ENCODE measurements at places on chromosomes 3 and 15.
A peak's percentile ranks its signal among the peaks of the same experiment; 100 is the strongest.

DNA sequence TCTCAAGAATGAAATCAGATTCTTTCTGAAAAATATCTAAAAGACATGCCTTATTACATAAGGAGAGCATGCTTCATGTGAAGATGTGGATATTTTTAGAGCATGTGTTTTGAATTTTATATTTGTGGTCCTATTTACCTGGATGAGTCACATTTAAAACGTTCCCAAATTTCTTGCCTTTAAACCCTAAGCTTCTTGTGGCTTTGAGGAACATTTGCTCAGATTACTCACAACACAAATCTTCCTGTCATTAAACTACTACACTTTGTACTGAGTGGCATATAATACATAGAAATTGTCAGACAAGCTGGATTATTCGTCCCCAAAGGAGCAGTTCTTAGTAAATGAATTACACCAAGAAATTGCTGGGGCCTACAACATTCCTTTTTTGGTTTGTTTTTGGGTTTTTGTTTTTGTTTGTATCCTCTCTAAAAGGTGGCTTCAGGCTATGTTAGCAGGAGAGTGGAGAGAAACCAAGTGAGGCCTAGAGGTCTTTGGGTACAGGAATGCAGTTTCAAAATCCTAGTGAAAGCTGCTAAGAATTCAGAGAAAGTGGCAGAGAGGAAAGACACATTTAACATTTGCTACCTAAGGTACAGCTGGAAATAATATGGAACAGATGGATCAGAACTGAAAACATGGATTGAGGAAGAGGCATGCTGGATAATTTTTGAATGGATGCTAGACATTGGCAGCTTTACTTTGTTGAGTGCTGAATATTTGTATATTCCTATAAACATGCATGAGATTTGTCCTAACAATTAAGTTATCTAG is 128.1 kb downstream of the RPL22L1 start:
- DNase-seq, result no peak

DNA sequence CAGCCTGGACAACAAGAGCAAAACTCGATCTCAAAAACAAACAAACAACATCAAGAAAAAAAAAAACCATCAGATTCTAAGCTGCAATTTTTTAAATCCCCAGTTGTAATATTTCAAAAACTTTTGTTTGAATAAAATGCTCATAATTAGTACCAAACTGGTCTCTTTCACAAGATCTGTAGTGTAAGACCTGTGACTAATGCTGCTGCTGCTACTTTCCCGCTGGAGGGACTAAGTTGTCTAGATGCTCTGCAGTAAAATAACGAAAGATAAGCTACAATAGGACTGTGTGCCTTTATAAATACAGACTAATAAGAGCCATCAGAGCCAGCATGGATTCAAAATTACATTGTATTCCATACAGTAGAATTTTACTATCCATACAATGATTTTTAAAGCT is 45.4 kb downstream of the TM4SF4 start:
- DNase-seq, result no peak

DNA sequence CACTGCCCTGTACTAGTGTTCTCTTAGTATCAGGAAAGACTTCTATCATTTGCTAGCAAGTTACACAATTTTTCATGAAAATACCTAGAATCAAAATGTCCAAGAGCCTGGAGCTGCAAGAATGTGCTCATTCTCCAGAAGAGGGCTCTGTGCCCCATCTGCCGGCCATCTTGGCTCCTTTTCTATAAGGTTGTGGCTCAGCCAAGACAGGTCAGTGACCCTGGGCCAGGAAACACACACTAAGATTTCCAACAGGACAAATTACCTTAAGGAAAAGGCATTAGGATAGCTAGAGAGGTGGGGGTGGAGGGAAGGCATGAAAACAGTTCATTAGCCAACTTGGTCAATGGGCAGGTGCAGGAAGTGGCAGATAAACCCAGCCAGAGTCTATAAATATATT is 20.7 kb downstream of the TIMP4 start:
- no peak for DNase-seq

DNA sequence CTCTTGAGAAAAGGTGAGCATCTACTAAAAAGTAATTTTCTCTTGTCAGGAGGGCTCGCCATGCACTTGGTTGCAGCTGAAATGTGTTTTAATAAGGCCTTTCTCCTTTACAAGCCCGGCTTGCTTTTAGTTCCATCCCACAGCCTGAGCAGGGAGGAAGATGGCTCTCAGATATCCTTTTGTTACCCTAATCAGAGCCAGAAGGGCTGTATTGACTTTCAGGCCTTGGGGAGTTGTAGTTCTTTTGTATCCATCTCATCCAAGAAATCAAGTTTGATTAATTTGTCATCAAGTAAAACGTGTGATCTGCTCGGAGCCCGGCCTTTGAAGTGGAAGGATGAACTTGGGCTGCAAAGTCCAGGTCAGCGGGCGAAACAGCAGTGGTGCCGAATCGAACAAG is 52.9 kb downstream of the EIF4E3 start:
- DNase-seq, result no peak

- DNase-seq, result no peak
Measured at GRCh38 chr3:124843047-124843446, 44.1 kb downstream of the ITGB5 start.

DNA sequence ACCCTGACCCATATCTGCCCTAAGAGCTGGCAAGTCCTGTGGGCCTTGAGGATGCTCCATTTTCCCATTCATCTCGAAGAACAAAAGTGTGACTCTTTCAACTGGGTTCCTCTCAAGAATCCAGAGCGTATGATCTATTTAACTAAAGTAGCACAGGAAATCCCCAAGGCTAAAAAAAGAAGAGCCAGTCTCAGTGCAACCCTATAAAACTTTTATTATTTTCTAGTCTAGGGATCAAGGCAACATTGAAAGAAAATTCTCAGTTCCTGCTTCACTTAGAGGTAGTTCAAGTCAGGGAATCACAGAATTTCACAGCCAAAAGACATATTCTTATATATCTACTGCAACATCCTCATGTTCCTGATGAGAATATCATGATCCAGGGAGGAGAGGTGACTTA is 51.6 kb upstream of the GRM7 start:
- no peak for DNase-seq

DNA sequence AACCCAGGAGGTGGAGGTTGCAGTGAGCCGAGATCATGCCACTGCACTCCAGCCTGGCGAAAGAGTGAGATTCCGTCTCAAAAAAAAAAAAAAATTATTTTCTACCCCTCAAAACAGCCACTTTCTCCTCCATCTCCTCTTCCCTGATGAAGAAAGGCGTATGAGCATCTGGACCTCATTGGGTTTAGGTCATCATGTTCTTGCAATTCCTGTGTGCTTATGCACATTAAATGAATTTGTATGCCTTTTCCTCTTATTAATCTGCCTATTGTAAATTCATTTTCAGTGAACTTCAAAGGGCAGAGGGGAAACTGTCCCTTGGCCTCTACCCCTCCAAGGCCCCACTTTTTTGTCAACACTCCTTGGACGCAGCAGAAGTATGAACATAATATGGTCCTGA is 117.8 kb downstream of the RPLP1 start:
- no peak for DNase-seq

GRCh38 chr3:129793942-129794310 is 99.6 kb downstream of the TMCC1 start:
- DNase-seq, result peak; percentile 28

- no peak for DNase-seq
Measured at GRCh38 chr15:82058026-82058425, 12.2 kb upstream of the MEX3B start.

DNA sequence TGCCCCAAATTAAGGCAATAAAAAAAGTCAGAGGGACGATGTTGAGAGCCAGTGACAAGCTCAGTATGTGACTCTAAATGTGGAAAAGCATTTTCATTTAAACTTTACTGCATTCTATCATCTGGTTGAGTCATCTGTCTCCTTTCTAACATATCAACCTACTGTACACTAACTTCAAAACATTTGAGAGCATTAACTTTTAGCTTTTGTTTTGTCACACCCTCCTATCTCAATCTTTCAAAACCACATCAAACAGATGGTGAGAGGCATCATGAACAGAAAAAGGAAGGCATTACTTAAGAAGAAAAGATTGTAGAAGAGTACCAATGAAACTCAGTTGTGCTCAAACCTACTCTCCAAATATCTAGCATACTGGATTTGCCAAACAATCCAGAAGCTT is 4.8 kb downstream of the LRRC58 start:
- DNase-seq, result no peak

- DNase-seq, result no peak
Measured at GRCh38 chr15:25790000-25790660, 73.0 kb downstream of the ATP10A start.

DNA sequence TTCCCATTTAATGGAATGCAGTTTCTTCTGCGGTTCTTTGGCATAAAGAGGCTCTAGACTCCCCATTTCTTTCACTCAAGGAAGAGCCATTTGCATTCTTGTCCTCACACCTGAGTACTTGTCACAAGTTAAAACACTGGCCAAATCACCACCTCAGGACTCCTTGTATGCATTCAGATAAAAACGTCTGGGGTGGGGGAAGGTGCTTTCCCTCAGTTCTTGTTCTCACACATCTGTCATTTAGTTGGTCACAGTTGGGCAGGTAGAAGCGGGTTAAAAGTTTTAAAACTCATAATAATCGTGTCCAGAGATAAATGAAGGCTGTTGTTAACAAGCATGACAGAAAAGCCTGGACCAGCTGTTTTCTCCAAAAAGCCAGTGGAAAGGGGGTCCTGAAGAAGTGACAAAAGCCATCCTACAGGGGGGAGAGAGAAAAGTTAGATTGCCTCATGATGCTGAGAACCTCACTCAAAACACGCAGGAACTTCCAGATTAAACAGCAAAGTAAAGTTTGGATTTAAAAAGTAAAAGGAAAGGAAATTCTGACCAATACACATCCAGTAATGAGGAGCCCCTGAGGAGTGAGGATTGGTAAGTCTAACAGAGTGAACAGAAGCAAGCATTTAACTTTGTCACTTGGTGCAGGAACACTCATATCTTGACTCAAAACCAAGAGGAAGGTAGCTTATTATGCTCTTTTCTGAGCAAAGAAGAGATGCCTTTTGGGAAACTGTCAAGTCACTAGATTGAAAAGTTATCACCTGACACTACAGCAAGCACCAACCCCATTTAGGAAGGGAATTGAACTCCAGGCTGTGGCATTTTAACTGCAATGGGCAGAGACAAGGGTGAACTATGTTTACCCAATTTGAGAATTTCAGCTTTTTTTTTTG is 2.8 kb downstream of the BCL2L10 start:
- no peak for DNase-seq

DNA sequence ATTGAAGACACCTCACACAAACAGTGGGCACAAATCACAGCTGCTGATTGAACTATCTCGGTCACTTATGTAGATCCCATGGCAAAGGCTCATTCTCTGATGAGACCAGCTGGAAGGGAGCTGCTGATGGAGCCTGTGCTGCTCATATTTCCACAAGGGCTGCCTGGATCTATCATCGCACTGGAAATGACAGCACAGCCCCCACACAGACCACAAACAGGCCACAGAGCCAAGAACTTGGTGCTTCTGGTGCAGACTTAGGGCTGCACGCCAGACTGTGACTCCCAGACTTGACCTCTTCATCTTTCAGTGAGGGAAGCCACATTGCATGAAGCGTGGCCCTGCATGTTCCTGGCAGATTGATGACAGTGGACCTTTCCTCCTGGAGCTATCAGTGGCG is 197.6 kb downstream of the MINAR1 start:
- no peak for DNase-seq

DNA sequence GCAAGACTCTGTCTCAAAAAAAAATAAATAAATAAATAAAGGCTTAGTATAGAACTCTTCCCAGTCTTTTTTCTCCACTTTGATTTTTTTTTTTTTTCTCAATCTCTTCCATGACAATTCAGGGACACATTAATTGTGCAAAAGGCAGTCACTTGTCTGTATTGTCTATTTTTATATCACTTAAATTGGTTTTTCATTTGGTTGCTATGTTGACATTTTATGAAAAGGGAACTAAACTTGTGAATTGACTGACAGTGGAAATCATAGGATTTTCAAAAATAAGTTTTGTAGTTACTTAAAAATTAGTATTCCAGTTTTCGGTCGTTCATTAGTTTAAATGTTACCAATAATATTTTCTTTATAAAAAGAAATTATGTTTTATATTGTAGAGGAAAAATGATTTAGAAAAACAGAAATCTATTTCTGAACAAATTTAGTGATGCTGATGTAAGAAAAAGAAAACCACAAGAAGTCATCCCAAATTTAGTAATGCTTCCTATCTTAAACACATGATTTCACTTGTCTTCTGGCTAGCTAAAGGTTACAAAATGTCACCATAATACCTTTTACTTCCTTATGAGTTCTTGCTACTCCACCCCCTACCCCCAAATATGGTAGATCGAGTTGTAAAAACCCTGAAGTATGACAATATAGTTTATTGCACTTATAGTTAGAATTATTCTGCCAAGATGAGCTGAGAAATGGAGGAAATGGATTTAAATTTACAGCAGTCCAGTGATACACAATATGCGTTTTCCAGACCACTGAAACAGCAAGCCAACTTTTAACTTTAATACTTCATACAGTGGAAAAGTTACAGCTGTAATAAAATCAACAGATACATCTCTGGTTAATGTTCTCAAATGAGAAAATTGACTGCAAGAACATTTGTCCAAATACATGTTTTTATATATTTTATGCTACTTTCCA is 37.0 kb downstream of the PPARG start:
- no peak for DNase-seq

DNA sequence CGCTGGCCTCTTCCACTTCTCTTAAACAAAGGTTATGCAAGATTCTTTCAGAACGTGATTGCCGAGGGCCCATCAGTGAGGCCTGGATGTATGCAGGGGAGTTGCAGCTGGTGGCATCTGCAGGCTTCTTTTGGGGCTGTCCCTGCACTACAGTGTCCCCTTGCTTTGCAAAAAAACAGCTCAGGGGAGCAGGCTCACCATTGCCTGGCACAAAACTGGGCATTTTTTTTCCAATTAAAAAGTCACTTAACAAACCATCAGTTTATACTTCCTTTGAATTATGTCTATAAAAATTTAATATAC is 148.6 kb downstream of the ATP10A start:
- no peak for DNase-seq

DNA sequence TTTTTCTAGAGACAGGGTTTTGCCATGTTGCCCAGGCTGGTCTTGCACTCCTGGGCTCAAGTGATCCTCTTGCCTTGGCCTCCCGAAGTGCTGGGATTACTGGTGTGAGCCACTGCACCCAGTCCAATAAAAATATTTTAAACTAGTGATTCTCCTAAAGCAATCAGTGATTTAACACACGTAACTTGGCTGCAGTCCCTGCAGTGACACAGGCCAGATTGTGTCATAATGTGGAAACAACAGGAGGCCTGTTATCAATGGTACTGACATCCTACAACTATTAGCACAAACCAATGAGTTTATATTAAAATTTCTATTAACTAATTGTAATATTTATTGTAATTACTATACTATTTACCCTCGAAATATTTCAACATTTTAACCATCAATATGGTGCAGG is 1.6 kb upstream of the SEC61A1 start:
- DNase-seq, result no peak
